Hematopoietic multipotent progenitor cell treated with erythropoietin and hydrocortisone succinate and interleukin-3 and kit ligand, for 15 days (in vitro differentiated cells): ENCODE measurements at places on chromosomes 1 and 21.

DNA sequence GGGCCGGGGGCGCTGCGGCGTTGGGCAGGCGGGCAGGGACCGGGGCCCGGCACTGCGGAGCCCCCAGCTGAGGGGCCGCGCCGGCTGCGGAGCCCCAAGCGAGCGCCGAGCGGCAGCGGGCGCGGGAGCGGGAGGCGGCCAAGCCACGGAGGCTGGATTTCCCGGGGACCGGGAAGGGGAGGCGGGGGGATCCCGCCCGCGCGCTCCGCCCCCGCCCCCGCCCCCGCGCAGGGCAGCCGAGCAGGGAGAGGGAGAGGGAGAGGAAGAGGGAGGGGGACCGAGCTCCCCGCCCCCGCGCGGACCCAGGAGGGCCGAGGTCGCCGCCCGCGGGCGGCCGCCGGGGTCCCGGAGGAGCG, at the start of gene DLGAP3:
Gene DLGAP3 (minus strand): TSS at position 154 of the 356 bp plus-strand sequence. CDS start 24,267 bp downstream, outside the sequence.
- DNase-seq, result no peak

- DNase-seq, result no peak
These were observed 37.9 kb upstream of the MPZL1 start for GRCh38 chr1:167683641-167684502.

DNA sequence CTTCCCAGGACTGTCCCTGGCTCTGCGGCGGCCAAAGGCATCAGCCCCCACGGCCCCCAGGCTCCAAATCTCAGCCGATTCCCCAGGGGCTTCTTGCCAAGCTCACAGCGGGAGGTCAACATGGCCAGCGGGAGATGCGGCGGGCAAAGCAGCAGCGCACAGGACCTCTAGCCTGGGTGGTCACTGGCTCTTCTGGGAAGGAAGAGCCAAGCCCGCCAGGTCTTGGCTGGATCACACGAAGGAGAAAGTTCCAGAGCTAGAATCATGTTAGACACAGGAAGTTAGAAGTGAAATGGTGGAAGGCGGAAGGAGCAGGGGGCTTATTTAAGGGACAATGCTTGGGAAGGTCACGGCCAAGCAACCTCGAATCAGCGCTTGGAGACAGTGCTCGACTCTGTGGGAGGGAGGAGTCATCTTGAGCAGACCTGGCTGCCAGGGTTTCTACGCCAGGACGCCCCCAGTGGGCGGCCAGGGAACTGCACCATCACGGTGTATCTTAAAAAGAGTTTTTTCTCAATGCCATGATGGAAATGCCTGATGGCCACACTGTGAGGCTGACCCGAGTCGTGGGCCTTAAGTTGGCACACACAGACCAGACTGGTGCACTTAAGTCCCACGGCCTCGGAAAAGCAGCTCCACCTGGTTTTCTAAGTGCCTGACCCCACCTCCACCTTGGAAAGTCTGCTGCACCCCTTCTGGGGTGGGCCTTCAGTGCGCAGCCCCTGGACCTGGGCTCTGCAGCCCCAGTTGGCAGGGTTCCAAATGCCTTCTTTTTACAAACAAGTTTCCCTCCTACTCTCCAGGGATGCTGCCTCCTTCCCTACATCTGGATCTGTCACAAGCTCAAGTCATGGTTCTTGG, 29.3 kb downstream of the SLC66A1 start:
- DNase-seq, result peak; percentile 78

- no peak for DNase-seq
These were observed 120.2 kb downstream of the TLR5 start for GRCh38 chr1:223022641-223023473.

DNA sequence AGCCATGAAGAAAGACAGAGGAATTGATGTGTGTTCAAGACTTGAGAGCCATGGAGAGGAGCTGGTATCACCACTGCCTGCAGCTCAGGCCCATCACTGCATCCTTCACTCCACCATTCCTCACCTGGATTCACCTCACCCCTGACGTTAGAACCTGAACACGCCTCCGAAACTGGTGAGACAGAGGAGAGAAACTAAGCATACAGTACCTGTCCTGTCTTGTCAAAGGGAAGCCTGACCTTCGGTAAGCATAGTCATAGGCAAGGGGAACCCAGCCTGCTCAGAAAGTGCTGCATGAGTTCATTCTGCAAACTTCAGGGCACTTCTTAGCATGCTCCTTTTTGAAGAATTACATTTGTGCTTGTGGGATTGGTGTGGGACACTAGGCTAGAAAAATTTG, 425.8 kb downstream of the DSCAM start:
- no peak for DNase-seq

DNA sequence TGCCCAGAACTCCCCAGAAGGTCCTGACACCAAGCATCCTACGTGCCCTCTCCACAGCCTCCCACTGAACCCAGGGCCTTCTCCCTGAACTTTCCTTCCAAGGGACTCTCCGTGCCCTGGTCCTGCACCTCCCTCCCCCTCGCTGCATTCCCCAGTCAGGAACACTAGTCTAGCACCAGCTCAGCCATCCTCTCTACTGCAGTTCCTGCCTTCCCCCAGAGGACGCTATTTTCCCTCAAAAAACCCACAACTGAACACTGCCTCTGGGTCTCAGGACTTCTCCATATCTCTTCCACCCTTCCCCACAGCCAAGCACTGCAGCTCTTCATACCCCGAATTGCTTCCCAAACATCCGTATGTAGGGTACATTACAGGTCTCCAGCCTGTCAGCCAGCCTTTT, 12.6 kb upstream of the ARTN start:
- no peak for DNase-seq

- peak; percentile 73 for DNase-seq
These were observed 26.6 kb downstream of the ATF6 start for GRCh38 chr1:161792740-161793139.
